CD4-positive, CD25-positive, alpha-beta regulatory T cell (primary cell): ENCODE measurements at places on chromosomes 5 and 9. TPM values are rescaled to one million over a fixed set of nuclear protein-coding genes. Genes with fewer than 3 reads are reported as not detected.

The CDH18 gene
- total RNA-seq: not detected

DNA sequence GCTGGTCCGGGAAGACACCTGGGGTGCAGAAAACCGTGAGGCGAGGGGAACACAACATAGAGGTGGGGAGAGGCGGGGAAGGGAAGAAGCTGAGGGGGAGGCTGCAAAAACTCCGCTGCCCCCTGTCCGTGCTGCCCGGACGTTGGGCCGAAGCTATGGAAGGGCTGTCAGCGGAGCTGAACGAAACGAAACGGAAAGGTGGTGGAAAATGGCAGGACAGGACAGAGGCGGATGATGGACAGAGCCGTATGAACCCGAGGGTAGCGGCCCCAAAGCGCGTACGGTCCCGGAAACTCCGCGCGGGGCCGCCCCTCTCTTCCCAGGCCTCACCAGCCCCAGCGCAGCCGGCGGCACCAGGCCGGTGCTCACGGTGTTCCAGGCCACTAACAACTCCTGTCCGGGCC lies 272 bp downstream of the ANAPC2 start:
- H3K4me1 ChIP-seq: peaks cover 39% of the 10 kb centered on the region
- peak overlapping the region; percentile 98 for H3K27ac ChIP-seq
- no peaks in the 10 kb centered on the region for H3K27me3 ChIP-seq
- H3K36me3 ChIP-seq: peaks cover 23% of the 10 kb centered on the region

- no peak for DNase-seq
- no peaks in the 10 kb centered on the region for H3K27me3 ChIP-seq
- H3K4me1 ChIP-seq: no peaks in the 10 kb centered on the region
- no peak overlapping the region for H3K4me3 ChIP-seq
- H3K36me3 ChIP-seq: no peaks in the 10 kb centered on the region
- H3K27ac ChIP-seq: no peak overlapping the region
Measured at GRCh38 chr9:134366223-134367031, 40.2 kb downstream of the RXRA start.

DNA sequence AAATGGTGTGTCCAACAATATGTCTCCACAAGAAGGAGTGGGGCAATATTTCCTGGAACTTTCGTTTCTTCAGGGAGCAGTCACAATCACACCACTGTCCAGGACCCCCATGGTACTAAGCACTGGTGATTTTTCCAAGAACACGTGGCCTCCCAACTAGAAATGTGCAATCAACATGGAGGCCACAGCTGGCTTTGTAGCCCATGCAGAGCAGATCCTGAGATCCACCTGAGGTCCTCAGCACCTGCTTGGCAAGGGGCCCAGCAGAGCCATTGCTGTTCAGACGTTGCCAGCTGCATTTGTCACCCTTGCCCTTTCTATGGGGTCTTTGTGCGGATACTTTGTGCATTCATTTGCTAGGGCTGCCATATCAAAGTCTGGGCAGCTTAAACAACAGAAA lies 334.5 kb upstream of the IRX4 start:
- no peak for DNase-seq
- no peaks in the 10 kb centered on the region for H3K4me1 ChIP-seq
- H3K27me3 ChIP-seq: no peaks in the 10 kb centered on the region
- no peak overlapping the region for H3K4me3 ChIP-seq
- H3K36me3 ChIP-seq: no peaks in the 10 kb centered on the region

- peaks cover 22% of the 10 kb centered on the region for H3K4me1 ChIP-seq
- H3K4me3 ChIP-seq: no peak overlapping the region
- DNase-seq: peak; percentile 7
- H3K27ac ChIP-seq: no peak overlapping the region
- H3K27me3 ChIP-seq: no peaks in the 10 kb centered on the region
- H3K36me3 ChIP-seq: peaks cover 6% of the 10 kb centered on the region
Measured at GRCh38 chr5:150703762-150704161, 2.9 kb upstream of the RBM22 start.
